Cortex of kidney (tissue), 1 donor: ENCODE measurements at places on chromosomes 16 and 17.

DNA sequence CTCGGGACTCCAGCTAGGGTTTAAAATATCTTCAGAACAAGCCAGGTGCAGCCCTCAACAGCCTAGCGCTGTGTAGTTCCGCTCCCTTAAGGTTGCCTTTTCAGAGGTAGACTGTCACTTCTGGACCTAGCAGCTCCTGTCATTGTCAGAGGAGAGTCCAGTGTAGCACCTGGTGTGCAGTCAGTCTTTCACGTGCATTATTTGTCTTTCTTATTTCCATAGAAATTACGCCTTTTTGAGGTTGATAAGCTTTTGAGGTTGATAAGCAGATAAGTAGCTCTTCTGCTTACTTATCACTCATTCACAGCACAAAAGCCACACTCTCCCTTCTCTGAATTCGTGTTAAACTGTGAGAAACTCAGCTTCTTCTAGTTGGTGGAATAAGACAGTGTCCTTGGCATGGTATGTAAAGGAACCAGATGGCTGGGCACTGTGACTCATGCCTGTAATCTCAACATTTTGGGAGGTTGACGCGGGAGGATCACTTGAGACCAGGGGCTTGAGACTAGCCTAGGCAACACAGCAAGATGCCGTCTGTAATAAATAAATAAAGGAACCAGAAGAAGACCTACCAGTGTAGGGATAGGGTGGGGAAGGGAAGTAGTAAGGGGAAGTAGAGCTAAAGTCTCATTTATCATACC lies 10.2 kb downstream of the EEF2K start:
- no peak for DNase-seq

GRCh38 chr17:61793565-61793964 lies 69.8 kb downstream of the BRIP1 start:
- DNase-seq, result no peak

DNA sequence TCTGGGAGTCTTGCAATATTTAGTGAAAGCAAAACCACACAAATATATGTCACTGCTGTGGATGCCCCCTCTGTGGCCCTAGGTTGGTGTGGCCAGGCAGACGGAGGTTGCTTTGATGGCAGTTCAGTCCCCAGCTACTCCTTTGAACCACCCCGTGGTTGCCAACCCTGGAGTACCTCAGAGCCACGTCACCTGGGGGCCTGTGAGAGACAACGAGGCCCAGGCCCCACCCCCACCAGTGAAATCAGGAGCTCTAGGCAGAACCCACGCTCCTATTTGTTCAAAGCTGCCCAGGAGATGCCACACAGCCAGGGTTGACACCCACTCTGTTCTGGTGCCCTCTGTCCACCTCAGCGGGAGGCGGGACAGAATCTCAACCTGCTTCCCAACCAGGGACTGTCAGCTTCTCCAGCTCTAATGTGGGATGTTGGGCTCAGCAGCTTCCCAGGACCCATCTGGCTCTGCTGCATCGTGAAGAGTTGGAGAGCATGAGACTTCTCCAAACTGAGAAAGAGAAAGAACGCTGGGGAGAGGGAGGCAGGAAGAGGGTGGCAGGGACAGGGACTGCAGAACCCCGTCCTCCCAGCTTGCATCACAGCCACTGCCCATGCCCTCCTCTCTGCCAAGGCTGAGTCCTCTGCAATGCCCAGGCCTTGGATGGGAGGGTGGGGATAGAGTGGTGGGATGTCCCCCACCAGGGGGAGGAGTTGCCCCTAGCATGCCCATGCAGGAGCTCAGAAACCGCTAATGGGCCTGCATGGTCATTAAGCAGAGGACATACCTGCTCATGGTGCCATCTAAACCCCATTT lies 81.8 kb downstream of the C16orf78 start:
- no peak for DNase-seq

- DNase-seq, result no peak
These were observed 3.7 kb downstream of the GUCY2D start for GRCh38 chr17:8005967-8006730.

DNA sequence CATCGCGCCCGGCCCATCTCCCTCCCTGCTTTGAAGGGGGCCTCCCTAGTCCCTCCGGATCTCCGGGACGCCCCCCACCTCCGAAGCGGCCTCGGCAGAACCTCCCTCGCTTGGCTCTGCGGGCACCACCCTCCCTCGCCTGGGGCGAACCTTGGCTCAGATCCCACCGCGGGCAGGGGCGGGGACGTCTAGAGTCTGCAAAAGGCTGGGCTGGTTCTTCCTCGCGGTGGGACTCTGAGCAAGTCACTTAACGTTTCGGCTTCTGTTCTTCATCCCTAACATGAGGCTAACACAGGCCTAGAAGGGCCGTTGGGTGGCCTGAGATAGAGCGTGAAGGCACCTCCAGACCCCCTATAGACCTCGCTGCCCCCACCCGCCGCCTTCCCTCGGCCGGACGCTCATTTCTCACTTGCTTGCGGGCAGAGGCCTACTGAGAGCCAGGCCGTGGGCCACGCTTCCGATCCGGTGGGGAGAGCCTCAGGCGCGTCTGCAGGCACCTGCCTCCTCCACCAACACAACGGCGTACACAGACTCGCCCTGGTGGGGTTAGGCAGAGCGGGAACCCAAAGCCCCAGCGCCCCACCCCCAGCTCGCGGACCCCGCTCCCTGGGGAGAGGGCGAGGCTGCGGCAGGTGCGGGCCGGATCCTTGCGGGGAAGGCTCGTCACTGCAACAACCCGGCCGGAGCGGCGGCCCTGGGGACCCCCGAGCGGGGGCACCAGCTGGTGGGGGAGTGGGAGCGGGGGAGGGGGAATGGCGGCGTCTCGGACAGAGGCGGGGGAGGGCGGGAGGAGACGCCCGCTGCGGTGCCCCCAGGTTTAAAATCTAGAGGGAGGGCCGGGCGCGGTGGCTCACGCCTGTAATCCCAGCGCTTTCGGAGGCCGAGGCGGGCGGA lies 5.4 kb downstream of the MYO1C start:
- DNase-seq, result no peak

- DNase-seq, result no peak
These were observed 362 bp downstream of the KLHDC4 start for GRCh38 chr16:87765473-87765775.

- no peak for DNase-seq
These were observed 22.6 kb downstream of the C17orf67 start for GRCh38 chr17:56810891-56811775.

DNA sequence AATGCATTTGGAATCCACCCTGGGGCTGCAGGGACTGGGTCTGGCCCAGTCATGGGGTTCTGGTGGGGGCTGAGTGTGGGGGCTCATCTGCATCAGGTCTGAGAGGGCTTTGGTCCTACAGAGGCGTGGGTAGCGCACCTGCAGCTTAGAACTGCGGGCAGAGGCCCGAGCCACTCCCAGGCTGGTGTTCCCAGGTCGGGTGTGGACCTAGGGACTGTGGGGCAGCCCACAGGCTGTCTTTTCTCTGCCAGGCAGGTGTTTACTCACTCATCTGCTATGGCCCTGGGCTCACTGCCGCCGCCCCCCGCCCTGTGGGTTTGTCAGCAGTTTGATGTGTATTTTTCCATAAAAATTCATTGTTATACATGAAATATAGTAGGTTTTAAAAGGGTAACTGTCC lies 27.0 kb upstream of the DOC2B start:
- no peak for DNase-seq

DNA sequence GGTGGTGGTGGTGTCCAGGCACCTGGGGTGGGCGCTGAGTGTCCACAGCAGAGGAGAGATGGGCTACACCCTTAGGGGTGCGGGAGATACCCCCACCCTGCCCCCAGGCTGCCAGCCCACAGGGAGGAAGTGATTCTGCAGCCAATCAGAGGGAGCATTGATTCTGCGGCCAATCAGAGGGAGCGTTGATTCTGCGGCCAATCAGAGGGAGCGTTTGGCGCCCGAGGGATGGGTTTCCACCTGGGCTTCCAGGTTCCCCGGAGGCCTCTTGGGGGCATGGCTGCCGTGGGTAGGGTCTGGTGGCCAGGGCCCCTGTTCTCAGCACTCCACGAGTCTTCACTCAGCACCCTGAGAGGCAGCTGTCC lies 28.2 kb upstream of the ACSF3 start:
- no peak for DNase-seq

GRCh38 chr16:17989255-17989654 lies 347.3 kb downstream of the NPIPA8 start:
- no peak for DNase-seq

GRCh38 chr17:2251098-2251497 lies 52.5 kb downstream of the SMG6 start:
- no peak for DNase-seq

GRCh38 chr17:1839516-1839915 lies 9.7 kb downstream of the RPA1 start:
- DNase-seq, result no peak

DNA sequence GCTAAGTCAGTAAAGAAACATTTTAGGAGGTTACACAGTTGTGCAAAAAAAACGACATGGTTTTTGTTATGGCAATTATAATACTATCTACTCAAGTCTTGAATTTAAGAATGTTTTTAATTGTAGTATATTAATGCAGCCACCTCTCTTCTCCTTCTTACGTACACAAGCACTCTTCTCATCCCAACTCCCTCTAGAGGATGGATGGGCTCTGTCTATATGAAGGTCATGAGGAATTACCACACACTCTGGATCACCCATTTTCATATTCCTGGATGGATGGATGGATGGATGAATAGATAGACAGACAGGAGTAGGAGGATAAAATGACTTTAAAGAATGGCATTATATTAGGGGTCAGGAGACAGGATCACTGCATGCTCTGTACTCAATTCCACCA lies 120.0 kb downstream of the PHKB start:
- no peak for DNase-seq

- DNase-seq, result no peak
These were observed 422 bp downstream of the UQCC4 start for GRCh38 chr16:1420111-1420539.

DNA sequence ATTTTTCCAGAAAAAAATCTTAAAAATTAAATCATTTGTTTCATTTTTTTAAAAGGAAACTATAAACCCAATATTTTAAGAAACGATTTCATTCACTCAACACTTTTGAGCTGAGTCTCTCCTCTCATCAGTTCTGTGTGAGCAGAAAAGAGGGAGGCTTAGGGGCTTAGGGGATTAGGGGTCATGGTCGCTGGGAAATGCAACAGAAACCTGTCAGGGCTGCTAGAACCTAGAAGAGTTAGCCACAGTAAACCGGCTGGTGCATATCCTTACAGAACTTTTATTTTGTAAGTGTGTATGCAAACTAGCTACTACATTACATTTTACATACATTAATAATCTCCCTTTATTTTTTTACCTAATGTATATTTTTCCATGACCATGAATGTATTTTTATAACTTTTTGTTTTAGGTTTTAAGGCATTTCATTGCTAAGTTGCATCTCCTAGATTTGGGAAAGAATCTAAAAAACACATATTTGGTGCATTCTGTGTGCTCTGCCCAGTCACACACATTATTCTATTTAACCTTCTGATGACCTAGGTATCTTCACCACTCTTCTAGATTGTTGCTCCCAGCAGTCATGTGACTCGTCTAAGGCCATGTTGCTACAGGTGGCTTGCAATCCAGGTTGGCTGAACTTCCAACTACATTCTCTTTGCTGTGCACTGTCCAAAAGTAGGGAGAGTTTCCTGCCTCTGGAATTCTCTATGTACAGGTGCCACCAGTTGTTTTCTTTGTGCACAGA lies 24.4 kb downstream of the TBC1D3B start:
- no peak for DNase-seq

DNA sequence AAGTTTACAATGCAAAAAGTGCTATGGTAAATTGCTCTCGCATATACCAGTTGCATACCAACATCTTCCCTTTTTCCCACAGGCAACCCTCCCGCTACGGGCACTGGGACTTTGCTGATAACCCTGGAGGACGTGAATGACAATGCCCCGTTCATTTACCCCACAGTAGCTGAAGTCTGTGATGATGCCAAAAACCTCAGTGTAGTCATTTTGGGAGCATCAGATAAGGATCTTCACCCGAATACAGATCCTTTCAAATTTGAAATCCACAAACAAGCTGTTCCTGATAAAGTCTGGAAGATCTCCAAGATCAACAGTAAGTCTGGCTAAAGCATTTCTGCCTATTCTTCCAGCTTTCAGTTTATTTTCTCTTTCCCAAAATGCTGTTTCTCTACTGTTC lies 27.9 kb upstream of the HSBP1 start:
- no peak for DNase-seq

DNA sequence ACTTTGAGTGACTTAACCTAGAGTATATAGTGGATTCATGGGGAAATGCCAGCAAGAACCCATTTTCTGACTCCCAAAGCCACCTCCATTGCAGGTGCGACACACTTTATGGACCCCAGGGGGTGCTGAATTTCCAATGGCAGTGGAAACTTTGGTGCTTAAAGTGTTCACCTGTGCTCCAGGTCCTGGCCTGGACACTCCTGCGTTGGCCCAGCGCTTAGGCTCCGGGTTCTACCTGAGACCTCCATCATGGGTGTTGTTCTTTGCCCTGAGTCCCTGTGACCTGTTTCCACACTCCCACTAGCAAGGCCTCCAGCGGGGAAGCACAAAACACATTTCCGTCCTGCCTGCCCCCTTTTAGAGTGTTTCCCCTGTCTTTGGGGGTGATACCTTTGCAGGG lies 3.0 kb downstream of the CCNF start:
- no peak for DNase-seq

DNA sequence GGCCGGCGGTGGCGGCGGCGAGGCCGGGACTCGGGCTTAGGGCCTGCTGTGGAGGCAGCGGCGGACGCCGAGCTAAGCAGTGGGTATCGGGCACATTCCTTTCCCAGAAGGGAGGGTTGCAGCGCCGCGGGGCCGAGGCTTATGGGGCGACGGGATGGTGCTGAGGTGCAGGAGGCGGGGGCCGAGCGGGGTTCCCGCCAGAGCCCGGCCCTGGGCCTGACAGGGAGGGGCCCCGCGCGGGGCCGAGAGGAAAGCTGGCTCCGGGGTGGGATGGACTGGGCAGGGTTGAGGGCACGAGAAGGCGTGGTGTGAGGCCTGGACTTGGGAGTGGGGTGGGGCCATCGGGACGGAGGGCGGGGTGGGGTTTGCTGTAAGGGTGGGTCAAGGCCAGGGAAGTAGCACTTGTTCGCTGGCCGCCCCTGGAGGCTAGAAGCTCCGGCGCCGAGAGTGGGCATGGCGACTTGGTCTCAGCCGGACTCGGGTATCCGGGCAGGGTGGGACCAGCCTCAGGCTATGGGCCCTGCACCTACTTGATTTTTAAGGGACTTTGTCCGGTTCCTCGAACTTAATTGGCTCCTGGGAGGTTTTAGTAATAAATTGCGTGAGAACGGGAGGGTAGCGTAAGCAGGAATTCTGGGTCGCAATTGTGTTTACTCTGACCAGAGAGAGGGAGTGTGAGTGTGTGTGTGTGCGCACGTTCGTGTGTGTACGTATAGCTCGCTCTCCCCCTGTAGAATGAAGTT lies 396 bp downstream of the NFE2L1 start:
- no peak for DNase-seq

- no peak for DNase-seq
These were observed 573 bp downstream of the CTDNEP1 start for GRCh38 chr17:7250695-7251627.

GRCh38 chr16:82832821-82833220 lies 206.1 kb downstream of the CDH13 start:
- no peak for DNase-seq

GRCh38 chr17:75724016-75725003 lies 3.1 kb downstream of the ITGB4 start:
- no peak for DNase-seq

DNA sequence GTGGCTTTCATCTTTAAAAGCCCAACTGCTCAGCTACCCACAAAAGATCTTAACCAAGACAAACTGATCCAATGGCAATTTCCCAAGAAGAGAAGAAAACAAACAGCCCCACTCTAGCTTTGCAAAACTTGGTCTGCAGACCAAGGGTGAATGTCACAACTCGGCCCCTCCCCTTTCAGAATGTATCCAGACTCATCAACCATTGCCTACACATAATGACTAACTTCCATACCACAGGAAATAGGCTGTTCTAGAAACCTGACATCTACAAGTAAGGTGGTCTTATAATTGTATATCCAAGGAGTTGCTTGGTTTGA lies 16.0 kb downstream of the DCUN1D3 start:
- no peak for DNase-seq
